ENCODE measurements at places on chromosomes 13 and 19.

GRCh38 chr19:53374288-53374687 is 8.8 kb downstream of the ZNF525 start:
- DNase-seq = no peak

DNA sequence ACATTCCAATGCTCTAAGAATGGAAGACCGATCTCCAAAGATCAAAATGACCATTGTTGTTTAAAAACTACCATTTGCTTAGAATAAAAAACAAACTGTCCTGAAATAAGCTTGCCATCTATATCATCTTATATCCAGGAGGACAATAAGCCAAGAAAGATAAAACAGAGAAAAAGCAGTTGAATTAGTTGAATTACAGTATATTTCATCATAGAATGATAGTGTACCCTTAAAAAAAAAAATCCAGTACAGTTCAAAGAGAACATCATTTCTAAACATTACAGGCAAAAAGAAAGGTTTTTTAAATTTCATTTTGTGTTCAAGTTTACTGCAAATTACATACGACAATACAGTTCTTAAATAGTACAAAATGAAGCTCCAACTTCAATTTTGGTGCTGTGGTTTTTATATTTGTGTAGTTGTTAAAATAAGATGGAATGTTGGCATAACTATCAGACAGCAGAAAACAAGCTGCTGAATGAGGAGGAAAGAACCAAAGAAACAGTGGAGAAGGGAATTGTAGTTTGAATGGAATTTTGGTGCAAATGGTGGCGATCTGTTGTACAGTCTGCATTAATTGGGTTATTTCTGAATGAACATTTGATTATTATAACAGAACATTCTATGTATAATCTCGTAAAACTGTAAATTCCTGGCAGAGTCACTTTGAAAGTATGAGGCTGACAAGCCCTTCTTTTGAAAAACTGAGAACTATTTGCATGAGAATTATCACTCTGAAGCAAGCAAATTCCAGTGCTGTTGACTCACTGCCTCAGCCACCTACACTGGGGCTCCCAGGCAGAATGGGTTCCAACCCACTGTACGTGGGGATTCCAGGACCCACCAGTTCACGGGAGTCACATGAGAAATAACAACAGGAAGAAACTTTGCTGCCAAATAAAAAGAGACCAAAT is 37.7 kb downstream of the LHFPL6 start:
- DNase-seq = peak; percentile 97

DNA sequence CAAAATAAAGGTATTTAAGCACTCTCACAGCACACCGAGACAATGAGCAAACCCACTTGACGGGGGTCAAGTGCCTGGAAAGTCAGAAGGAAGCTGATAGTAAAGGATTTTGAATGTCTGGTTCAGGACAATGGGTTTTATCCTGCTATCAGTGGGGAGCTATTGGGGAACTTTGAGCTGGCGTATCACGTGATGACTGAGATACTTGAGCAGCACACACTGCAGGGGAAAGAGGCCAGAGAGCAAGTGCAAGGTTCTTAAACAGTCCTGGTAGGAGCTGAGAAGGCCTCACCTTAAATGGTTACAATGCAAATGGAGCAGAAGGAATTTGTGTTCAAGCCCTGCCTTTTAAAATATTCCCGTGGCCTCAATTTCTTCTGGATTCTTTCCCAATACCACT is 225.3 kb downstream of the LACC1 start:
- no peak for DNase-seq

- peak; percentile 62 for DNase-seq
Observed at GRCh38 chr13:98184792-98185191, 7.7 kb upstream of the RNF113B start.

Data from renal cortical epithelial cell (primary cell).